ENCODE measurements at places on chromosomes 16 and 17.

DNA sequence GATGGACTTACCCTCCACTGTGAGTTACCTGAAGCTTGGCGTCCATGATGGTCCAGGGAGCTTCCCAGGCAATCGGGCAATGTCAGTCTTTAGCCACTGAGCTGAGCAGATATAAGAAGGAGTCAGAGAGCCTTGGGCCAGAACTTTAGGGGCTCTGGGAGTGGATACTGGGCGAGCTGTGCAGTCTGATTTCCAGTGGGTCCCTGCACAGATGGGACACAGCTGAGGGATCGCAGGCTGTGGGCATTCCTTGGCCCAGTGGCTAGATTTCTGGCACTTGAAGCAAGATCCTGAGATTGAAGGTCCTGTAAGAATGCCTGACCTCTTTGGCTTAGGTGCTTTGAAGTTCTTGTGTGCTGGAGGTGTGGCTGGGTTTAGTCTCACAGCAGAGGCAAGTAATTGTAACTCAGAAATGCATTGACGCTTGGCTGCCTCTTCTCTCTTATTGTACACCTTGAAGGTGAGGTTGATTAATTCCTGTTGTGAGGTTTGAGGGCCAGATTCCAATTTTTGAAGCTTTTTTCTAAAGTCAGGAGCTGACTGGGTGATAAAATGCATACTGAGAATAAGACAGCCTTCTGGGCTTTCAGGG is 2283.8 kb downstream of the TP53TG3F start:
- no peak for DNase-seq

DNA sequence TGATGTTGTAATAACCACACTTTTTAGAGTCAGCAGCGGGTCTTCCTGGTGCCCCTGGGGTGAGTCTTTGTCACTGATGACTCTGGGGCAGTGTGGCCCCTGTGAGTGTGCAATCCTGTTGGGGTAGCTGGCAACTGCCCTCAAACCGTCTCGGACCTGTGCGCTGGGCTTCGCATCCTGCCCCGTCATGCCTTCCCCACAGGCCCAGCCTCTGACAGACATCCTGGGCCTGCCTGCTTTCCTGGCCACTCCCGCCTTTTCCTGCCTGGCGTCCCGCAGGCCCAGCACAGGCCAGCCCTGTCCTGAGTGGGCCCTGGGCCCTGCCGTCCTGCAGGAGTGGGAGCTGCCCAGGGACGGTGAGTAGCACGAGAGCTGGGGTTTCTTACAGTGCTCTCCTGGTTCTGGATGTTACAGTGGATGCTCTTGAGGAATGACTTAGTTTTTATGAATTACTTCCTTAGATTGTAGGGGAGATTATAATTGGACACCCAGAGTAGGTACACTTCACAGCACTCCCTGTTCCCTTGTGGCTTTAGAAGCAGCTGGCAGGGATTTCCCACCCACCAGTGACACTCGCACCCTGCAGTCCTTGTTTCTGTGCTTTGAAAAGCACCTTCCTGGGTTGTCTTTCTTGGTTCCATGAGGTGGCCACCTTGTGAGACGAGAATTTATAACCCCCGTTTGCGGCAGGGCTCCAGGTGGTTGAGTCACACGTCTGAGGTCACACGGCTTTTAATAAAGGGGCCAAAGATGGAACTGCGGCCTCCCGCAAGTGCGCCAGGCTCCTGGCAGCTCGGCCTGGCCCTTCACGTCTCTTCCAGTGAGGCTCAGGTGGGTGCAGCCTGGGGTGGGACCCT is 50.0 kb upstream of the CAPN15 start:
- no peak for DNase-seq

GRCh38 chr17:81962499-81963441 is 1.8 kb upstream of the NOTUM start:
- no peak for DNase-seq

DNA sequence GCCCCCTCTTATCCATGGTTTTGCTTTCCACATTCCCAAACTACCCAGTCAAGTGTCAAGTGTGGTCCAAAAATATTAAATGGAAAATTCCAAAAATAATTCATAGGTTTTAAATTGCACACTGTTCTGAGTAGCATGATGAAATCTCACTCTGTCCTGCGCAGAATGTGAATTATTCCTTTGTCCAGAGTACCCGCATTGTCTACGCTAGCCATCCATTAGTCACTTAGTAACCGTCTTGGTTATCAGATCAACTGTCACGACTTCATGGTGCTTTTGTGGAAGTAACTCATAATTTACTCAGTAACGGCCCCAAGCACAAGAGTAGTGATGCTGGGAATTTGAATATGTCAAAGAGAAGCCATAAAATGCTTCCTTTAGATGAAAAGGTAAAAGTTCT is 94.9 kb downstream of the SLC39A11 start:
- DNase-seq = no peak

GRCh38 chr17:68431661-68432071 is 25.6 kb downstream of the WIPI1 start:
- no peak for DNase-seq

- no peak for DNase-seq
Measured at GRCh38 chr16:79484237-79484636, 116.3 kb downstream of the MAF start.

GRCh38 chr17:206941-207560 is 25.6 kb upstream of the DOC2B start:
- no peak for DNase-seq
